T-cell (primary cell): ENCODE measurements at places on chromosomes 7 and 10. TPM values are rescaled to one million over a fixed set of nuclear protein-coding genes. Genes with fewer than 3 reads are reported as not detected.

- H3K4me1 ChIP-seq, result no peaks in the 10 kb centered on the region
- H3K36me3 ChIP-seq, result no peaks in the 10 kb centered on the region
- H3K27me3 ChIP-seq, result no peaks in the 10 kb centered on the region
- DNase-seq, result no peak
Measured at GRCh38 chr10:68462536-68462935, 9.2 kb downstream of the DNA2 start.

- DNase-seq, result no peak
- no peak overlapping the region for H3K27ac ChIP-seq
- peaks cover 6% of the 10 kb centered on the region for H3K36me3 ChIP-seq
- H3K4me1 ChIP-seq, result no peaks in the 10 kb centered on the region
Measured at GRCh38 chr10:101856626-101857025, 13.0 kb upstream of the KCNIP2 start.

The CPN1 gene
- not detected for total RNA-seq

The SPDYE16 gene
- 0.73 TPM for total RNA-seq

GRCh38 chr7:155000795-155001194 lies 2.1 kb downstream of the PAXIP1 start:
- H3K27ac ChIP-seq, result no peak overlapping the region
- H3K27me3 ChIP-seq, result no peaks in the 10 kb centered on the region
- no peak for DNase-seq

The GPR26 gene
- total RNA-seq, result not detected

GRCh38 chr10:30219971-30220751 lies 128.9 kb downstream of the MTPAP start:
- no peak overlapping the region for H3K4me3 ChIP-seq
- H3K27ac ChIP-seq, result no peak overlapping the region
- peaks cover 2% of the 10 kb centered on the region for H3K4me1 ChIP-seq
- no peaks in the 10 kb centered on the region for H3K36me3 ChIP-seq

The PON3 gene
- total RNA-seq, result not detected

The TMEM236 gene
- 0.38 TPM for total RNA-seq

The PITRM1 gene
- total RNA-seq, result 81.0 TPM
